ENCODE measurements at places on chromosomes 3 and 15.
A peak's percentile ranks its signal among the peaks of the same experiment; 100 is the strongest.

- DNase-seq, result peak; percentile 16
Observed at GRCh38 chr3:12471241-12471640, 13.0 kb upstream of the TSEN2 start.

DNA sequence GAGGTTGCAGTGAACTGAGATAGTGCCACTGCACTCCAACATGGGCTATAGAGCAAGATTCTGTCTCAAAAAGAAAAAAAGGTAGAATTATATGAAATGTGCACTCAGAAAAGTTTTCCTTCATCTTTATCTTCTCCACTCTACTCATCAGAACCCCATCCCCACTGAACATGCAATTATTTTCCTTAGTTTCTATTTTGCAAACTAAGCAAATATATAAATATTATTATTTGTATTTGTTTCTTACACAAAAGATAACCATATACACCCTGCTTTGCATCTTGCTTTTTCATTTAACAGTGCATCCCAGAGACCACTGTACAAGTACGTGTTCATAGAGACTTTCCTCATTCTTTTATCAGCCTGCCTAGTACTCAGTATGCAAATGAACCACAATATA is 68.0 kb upstream of the ACAN start:
- DNase-seq, result no peak

DNA sequence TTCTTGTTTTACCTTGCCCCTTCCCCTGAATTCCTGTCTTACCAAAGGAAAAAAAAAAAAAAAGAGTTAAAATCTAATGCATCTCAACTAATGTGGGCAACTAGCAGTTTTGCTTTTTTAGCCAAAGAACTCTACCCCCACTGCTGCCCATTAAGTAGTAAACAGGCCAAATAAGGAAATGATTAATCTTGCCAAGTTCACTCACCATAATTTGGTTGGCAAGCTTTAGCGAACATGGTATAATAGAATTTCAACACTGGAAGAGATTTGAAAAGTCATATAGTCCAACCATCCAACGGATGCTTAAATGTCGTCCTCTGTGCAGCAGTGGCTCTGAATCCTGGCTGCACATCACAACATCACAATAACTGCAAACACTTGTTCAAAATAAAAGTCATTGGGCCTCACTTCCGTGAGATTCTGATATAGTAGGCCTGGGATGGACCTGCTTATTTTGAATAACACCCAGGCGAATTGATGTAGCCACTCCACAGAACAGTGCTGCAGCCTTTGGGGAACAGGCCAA is 142.0 kb upstream of the UBE2E1 start:
- no peak for DNase-seq

DNA sequence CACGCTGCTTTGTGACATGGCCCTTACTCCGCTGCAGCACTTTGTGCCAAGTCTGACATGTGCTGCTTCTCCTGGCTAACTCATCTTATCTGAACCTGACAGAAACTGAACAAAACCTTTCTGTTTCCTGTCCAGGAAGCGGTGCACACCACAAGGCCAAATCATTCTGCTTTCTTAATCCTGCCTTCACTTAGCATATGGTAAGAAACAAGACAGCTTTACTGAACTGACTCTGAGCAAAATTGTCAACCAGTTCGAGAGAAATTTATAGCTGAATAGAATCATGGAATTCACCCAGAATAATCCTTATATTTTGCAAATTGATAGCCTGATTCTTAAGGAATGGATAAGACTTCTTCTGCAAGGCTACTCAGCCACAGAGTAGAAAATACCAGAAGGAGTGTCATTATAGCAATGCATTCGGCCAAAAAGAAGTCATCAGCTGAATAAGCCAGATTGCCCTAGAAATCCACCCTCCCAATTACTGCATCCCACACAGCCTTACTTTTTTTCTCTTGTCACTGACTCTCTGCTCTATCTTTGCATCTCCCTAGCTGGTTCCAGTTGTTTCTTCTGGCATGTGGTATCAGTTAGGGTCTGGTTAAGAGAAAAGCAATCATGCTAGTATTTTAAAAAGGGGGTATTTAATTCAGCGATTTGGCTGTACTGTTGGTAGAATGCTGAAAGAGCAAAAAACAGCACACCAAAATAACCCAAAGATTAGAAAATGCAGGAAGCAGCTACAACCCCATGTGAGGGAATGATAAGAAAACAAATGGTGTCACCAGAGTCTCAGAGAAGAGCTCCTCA is 41.6 kb upstream of the STRIT1 start:
- DNase-seq, result peak; percentile 10

GRCh38 chr3:62951037-62951613 is 75.9 kb upstream of the CADPS start:
- DNase-seq, result no peak

DNA sequence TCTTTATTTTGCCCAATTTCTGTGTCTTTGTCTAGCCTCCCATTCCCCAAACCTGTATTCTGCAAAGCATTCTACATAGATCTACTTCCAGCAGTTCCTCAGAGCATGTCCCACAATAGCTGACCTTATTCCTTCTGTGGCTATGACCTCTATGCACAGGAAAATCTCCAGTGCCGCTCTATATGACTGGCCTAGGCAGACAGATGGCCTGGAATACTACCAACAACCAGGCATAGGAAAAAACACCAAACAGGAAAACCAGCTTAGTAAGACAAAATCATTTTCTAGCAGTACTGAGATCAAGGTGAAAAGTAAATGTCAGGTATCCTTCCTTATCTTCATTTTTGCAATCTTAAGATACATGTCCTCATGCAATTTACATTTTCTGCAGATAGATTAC is 1115.0 kb downstream of the IGSF11 start:
- DNase-seq, result no peak

DNA sequence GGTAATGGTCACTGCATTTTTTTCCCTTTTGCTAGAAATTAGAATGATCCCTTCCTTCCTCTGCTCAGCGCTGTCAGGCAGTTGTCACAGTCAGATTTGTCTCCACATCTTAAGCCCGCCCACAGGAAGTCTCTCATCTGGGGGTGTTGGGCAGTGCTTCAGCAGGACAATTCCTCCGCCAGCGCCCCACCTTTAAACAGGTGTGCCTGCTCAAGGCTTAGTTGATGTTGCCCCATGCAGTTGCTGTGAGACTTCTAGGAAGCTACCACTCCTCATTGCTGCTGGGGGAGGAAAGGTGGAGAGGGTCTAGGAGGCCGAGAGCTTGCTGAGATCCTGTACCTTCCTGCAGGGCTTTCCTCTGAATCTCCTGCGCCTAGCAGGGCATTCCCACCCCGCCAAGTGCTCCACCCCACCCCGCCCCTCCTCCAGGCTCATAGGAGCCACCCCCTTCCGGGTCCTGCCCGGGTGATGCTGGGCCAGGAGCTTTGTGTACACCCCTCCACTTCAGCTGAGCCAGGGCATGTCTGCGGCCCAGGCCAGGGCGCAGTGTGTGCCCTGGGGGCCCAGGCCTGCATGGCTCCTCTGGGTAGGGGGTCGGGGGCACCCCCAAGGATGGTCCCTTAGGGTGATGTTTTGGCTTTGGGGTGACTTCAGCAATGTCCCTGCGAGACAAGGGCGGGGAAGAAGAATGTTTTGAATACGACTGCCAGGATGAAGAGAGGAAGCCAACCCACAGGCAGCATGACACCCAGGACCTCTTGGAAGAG is 68.7 kb downstream of the TRAK1 start:
- peak; percentile 45 for DNase-seq

DNA sequence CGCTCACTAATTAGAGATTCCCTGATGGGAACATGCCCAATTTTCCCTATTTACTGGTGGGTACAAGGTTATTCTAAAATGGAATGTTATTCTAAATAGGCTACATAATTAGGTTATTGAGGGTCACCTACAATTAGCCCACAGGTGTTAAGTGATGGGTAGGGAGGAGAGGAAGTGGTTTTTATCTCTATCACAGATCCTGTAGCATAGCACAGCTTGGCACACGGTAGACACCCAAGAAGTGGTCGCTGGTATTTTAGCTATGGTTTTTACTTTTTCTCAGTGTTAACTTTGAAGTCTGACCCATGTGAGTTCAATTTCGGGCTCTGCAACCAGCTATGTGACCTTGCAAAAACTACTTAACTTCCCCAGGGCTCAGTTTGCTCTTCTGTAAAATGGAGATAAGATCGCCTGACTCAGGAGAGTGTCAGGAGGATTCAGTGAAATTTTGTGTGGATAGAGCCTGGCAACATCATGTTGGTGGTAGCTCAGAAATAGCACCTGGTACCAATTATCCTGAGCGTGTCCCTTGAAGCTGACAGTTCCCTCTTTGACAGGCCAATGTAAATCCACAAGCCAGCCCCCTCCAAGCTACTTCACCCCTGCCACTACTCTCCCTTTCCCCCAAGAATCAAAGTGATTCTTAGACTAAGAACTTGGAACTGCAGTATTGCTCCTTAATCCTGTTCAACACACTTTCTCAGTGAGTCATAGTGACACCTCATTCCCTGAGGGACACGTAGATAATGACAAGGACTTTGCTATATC is 8.7 kb upstream of the LMCD1 start:
- DNase-seq, result no peak

DNA sequence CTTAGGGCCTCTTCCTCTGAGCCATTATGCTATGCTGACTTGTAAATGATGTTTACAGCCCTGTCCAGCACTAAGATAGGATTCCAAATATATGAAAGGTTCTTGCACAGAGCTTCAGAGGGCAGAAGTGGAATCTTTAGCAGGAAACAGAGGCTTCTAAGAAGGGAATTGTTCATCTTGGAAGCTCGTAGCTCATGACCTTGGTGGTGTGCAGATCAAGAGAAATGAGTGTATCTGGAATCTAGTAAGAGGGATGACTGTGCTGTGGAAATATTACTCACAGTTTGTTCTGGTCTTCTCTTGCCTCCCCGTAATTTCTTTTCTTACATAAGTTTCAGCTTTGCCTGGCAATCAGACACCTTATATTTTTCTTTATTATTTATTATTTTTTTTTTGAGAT is 175.8 kb downstream of the SPATA16 start:
- DNase-seq, result no peak

DNA sequence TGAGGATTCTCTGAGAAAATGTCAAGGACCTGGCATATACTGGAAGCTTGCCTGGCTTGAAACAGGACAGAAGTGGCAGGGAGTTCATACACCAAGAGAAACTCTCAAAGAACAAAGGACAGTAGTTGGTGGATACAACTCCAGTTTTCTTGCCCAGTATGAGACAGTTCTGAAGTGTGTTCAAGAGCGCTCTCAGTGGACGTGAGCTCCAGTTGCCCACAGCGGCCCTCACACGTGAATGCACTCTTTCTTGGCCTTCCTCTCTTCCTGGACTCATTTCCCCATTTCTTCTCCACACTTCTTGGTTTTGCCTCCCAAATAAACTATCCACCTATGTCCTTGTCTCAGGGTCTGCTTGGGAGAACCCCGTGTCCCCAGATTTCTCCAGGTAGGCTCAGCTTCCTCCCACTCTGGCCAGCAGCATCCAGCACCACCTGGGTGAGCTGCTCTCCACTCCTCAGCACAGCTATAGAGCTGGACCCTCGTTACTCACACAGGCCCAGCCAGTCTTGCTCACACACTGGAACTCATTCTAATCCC is 54.5 kb downstream of the DCLK3 start:
- DNase-seq, result no peak

DNA sequence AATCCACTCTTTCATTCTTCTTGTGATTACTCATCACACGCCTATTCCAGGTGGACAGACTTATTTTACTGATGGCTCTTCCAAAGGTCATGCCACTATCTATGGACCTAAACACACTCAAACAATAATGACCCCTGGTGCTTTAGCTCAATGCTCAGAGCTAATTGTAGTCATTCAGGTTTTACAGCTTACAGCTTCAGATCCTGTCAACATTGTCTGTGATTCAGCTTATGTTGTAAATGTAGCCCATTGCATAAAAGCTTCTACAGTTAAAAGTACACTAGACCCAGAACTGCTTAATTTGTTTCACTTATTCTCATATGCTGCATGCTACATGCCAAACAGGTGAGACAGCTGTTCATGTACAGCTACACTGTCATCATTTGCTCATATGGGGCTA is 49.2 kb downstream of the LSM3 start:
- DNase-seq, result no peak

- DNase-seq, result peak; percentile 34
Observed at GRCh38 chr15:77107531-77108355, 36.8 kb upstream of the TSPAN3 start.

DNA sequence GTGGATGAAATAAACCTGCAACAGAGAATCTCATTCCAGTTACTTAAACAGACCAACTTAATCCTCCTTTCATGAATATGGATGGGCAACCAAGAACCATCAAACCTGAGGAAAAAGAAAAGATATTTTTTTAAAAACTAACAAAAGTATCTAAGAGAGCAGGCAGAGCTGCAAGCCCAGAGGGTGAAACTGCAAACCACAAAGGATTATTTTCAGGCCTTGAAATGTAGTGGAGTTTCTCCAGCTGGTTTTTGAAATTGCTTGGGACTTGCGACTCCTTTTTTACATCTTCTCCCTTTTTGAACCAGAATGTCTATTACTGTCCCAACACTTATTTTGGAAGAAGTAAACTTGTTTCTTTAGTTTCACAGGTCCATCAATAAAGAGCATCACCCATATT is 87.4 kb downstream of the STAG1 start:
- DNase-seq, result no peak

DNA sequence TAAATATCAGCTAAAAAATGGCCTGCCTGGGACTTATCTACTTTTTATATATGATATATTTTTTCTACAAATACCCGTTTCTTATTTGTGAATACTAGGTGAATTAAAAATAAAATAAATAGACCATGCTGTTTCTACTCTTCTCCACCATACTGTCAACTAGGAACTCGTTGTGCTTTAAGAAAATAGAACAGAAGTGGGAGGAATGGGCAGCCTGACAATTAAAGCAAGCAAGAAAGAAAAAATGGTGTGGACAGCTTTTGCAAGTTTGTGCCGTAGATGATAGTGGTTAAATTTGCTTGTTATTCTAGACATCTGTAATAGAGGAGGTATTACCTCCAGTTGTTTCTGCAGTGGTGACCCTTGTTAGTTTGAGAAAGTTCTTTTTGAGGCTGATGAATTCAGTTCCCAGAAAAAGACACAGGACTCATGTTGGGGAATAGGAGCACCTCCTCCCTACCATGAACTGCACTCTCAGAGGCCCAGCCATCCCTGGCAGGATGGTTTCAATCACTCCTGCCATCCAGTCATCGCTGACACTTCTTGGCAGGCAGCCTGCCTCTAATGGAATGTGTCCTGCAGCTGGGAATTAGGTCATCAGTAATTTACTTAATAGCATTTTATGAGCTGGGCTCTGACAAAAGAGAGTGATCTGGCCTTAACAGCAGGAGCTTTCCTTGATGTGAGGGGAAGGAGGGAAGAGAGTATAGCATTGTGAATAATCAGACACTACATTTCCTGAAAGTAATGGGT is 105.0 kb upstream of the GAP43 start:
- DNase-seq, result no peak

DNA sequence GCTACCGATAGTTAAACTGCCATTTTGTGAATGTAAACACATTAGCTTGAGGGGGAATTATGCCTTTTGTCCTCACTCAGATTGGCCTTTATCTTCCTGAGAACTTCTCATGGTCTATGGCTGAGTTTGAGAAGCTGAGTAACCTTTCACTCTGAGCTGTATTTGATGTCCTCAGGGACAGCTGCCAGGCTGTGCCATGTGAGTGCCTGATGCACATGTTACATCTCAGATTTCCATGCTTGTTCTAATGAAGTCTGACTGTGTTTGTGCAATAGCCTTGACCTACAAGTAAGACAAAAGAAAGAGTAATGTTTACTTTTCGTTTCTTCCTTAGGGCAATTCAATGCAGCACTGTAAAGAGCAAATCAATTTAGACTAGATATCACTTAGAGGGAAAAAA is 44.1 kb upstream of the ARL6 start:
- DNase-seq, result no peak
